Activated T-cell treated with anti-CD3 and anti-CD28 coated beads for 24 hours (primary cell): ENCODE measurements at places on chromosomes 5 and 9.

GRCh38 chr5:110087829-110088228 is 398.1 kb downstream of the MAN2A1 start:
- DNase-seq = no peak

DNA sequence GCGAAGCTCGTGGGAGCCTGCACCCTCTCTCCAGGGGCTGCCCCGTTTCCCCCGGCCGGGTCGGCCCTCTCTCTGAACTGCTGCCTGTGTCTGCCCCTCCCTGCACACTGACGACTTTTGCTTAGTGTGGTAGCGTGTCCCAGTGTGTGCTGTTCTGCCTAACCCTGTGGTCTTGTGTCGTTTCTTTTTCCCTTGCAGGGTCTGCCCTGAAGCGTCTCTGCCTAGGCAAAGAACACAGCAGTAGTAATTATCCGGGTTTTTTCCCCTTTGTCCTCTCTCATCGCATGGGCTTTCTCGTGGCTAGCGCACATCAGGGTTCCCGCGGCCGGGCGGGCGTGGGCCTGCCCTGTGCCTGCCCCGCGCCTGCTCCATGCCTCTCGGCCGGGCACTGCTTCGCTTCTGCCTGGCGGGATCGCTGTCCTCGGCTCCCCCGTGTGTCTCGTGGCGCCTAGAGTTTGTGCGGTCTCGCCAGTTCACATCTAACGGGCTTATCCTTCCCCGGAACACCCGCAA is 122.7 kb downstream of the WNK2 start:
- no peak for DNase-seq

DNA sequence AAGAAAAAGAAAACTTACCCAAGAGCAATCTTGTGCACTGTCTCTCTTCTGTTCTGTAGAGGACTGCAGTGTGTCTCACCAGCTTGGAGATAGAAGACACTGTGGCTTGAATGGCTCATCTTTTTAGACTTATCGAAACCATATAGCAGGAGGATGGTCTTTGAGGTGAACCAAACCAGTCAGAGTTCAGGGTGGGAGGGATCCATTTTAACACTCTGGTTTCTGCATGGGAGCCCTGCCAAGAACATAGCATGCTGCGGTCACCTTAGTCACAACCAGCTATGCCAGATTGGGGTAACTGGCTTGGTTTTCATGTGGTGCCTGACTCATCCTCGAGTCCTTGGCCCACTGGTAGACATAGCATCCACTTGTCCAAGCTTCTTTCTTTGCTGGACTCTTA is 135.1 kb downstream of the PAPPA start:
- no peak for DNase-seq

DNA sequence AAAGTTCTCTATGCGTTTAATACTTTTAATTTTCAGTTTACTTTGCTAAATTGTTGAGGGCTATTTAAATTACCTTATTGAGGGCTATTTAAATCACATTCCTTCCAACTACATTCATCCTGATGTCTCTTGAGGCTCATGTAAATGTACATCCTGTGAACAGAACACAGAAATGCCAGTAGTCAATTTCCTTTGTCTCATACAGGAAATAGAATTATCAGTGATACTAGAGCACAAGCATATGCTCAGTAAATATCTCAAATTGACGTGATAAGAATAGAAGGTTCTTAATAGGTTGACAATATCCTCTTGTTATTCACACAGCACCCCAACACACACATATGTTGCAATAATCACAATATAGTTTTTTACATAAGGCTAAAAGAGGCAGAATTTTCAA is 449.0 kb downstream of the CYLC2 start:
- DNase-seq = no peak

GRCh38 chr9:122134822-122135528 is 24.6 kb downstream of the NDUFA8 start:
- no peak for DNase-seq

- no peak for DNase-seq
Observed at GRCh38 chr5:101897914-101898313, 398.2 kb downstream of the SLCO4C1 start.

DNA sequence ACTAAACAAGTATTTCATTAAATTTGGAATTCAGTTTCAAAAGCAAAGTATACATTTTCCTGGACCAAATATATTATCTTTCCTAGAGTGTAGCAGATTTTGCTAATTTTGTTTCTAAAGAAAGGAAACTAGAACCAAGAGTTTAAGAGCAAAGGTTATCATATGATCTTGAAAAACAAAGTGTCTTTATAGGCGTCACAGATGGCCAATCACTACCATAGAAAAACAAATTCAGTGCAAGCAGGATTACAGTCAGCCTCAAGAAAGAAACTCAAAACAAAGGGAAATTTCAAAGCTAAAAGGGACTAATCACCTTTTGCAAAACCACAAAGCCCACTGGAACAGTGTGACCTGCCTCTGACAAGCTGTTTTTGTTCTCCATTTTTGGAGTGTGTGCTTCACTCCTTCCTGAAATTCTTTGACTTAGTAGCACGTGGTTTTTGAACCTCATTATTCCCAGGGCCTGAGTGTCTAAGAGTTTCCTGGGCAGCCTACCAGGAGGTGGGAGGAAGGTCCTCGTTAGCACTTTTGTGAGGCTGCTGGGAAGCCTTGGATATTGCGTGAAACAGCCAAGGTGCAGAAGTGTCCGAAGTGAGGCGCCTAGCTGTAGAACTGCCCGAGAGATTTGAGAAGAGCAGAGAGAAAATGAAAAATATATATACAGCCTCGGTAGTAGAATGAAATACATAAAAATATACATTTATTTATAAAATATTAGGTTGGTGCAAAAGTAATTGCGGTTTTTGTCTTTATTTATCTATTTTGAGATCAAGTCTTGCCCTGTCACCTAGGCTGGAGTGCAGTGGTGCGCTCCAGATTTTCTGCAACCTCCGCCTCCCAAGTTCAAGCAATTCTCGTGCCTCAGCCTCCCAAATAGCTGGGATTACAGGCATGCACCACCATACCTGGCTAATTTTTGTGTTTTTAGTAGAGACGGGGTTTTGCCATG is 246.1 kb downstream of the MARCHF11 start:
- no peak for DNase-seq

GRCh38 chr9:89598363-89598713 is 6.5 kb upstream of the GADD45G start:
- DNase-seq = no peak

GRCh38 chr9:14014744-14015143 is 299.2 kb downstream of the NFIB start:
- DNase-seq = no peak

DNA sequence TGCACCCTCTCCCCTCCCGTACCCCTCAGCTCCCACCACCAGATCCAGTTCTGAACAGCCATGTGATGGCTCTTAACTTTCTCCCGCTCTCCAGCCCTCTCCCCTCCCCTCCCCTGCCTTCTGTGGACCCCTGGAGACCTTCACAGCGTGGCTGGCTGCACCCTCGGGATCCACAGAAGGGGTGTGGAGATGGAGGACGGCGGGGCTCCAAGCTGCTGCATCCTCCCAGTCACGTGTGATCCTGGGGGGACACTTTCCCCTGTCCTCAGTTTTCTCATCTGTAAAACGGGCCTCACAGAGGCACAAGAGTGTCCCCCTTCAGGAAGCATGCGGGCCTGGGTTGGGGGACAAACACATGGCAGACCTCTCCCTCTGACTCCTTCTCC is 276.0 kb upstream of the MVB12B start:
- DNase-seq = no peak

DNA sequence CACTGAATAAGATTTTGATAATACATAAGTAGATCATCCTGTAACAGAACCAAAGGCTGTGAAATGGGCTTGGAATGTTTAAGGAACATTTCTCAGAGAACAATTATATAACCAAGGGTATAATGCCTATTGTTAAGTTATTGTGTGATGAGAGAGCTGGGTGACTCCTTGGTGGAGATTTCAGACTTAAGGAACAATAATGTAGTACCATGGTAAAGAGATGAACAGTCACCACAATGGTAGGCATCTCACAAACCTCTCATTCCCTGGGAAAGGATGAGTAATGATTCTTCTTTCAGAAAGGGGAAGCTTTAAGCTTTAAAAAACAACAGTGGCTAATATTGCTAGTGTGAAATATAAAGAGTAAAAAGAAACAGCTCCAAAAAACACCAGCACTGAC is 147.4 kb downstream of the TRIM36 start:
- no peak for DNase-seq

DNA sequence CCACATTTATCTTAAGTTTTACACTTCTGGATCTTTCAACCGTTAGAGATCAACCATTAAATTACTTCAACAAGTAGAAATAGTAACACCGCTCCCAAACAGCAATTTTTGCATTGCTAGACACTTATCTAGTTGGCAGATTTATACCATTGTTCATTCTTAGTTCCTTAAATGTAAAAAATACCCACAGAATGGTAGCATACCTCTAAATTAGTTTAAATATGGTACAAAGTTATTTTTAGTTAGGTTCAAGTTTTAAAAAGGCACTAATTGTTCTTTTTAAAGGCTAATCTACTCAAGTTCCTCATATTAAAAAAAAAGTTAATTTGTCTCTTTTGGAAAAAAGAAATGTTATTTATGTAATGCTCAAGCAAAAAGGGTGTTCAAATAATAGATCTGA is 8.1 kb downstream of the PFDN1 start:
- DNase-seq = no peak

- peak; percentile 75 for DNase-seq
Observed at GRCh38 chr5:179821298-179822058, 773 bp downstream of the SQSTM1 start.

- no peak for DNase-seq
Observed at GRCh38 chr9:71733176-71733575, 35.1 kb downstream of the CEMIP2 start.

- DNase-seq = no peak
Observed at GRCh38 chr5:137960819-137961218, 71.6 kb downstream of the PKD2L2 start.

GRCh38 chr9:84339962-84340361 is 596 bp downstream of the SLC28A3 start:
- no peak for DNase-seq

GRCh38 chr5:86997516-86997915 is 270.2 kb upstream of the RASA1 start:
- DNase-seq = no peak

GRCh38 chr5:74638544-74638969 is 2.0 kb downstream of the ENC1 start:
- no peak for DNase-seq

DNA sequence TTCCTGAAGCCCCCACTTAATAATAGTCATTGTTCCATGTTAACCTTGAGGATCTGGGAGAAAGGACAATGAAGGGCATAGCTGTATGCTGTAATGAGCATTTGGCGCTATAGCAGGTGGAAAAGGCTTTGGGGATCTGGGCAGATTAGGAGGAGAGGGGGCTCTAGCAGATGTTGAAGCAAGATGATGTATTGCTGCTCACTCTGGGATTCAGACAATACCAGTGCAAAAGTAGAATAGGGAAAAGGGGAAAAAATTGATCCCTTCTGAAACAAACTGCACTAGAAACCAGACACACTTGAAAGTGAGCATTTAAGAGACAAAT is 575.3 kb upstream of the MEF2C start:
- no peak for DNase-seq

- DNase-seq = no peak
Observed at GRCh38 chr5:82855893-82856550, 221.2 kb downstream of the TMEM167A start.

DNA sequence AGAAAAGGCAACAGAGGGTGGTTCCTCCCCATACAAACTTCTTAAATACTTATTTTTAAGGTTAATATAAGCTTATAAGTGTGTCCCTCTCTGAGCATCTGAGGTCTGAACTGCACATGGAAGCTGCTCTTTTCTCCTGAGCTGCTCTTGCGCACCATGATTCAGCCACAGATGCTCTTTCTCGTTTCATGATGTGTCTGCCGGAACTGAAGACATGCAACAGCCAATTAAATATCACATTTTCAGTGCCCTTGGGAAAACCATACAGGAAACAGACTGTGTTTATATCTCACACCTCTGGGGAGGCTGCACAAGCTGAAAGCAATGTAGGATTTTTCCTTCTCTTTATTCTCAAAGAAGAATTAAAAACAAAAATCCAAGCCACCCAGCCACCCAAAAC is 96.8 kb upstream of the NREP start:
- no peak for DNase-seq

DNA sequence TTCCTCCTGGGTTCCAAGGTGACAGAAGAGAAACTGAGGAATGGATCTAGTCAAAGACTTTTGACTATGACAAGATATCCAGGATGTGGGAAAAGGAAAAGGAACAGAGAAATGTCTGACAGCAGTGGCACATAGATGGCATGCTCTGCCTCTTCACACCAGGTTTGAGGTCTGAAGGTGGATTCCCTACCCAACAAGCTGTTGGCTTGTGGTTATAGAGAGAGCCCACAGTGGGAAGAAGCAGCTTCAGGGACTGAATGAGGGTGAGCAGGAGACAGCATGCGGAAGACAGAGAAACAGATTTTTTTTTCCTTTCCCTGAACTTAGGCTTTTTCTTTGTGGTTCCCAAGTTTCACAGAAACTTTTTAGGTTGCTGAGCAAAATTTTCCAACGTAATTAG is 20.6 kb downstream of the IFNW1 start:
- DNase-seq = no peak

DNA sequence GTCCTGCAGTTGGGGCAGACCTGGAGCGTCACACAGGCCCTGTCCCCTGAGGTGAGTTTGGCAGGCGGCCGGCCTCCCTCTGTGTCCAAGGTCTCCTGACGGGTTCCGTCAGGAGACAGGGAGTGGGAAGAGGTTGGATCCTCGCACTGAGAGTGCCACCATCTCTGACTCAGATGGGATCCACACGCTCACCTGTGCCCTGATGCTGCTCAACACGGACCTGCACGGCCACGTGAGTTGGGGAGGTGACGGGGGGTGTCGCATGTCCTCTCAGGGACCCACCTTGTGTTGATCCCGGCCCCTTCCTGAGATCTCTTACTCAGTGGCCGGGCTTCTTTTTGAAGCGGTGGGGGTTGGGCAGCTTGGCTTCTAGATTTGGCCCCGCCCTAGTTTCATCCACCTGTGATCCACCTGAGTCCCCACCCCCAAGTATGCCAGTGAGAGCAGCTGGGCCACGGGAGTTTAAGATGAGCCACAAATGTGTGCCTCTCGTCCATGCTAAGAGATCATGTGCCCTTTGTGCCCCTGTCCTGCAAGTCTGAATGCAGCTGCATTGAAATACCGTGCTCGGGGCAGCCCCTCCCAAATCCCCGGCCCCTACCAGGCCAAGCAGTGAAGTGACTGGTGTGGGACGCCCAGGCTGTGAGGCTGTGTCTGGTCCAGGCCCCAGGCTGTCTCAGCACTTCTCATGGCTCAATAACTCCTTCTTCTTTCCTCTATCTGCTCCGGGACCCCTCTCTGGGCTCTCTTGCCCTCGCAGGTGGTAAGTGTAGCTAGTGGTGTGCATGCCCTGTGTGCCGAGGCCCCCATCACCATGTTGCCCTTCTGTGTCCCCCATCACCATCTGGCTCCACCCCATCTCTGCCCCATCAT is 27.2 kb downstream of the PSD2 start:
- no peak for DNase-seq

DNA sequence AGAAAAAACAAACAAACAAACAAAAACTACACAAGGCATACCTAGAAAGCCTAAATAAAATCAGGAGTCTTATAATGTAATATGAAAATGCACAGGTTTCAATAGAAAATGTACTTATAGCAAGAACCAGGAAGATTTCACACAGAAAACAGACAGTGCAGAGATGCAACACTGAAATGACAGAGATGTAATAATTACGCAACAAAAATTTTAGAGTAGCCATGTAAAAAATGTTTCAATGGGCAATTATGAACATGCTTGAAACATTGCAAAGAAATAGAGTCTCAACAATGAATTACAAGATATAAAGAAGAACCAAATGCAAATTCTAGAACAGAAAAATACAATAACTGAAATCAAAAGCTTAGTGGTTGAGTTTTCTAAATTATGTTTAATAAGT is 405.9 kb downstream of the PLK2 start:
- no peak for DNase-seq

GRCh38 chr5:84549054-84549453 is 164.4 kb upstream of the EDIL3 start:
- no peak for DNase-seq
